ENCODE measurements at places on chromosomes 5 and 9. TPM values are rescaled to one million over a fixed set of nuclear protein-coding genes. Genes with fewer than 3 reads are reported as not detected.

- no peak for DNase-seq
Measured at GRCh38 chr9:69319324-69320025, 5.5 kb upstream of the ENTREP1 start.

GNA14 gene
- 4.3 TPM for total RNA-seq

GRCh38 chr5:157197086-157197485 lies 16.4 kb downstream of the ITK start:
- DNase-seq: no peak

- no peak for DNase-seq
Measured at GRCh38 chr5:168334695-168335094, 43.2 kb downstream of the WWC1 start.

DNA sequence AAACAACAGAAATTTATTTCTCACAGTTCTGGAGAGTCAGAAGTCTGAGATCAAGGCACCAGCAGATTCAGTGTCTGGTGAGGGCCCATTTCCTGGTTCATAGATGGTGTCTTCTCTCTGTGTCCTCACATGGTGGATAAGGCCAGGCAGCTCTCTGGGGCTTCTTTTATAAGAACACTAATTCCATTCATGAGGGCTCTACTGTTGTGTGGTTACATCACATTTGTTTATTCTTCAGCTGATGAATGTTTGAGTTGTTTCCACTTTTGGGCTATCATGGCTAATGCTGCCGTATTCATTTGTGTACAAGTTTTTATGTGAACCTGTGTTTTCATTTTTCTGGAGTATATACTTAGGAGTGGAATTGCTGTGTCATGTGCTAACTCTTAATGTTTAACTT lies 35.2 kb downstream of the DDX4 start:
- no peak for DNase-seq
